Lung microvascular endothelial cell (primary cell): ENCODE measurements at places on chromosomes 6 and 20. TPM values are rescaled to one million over a fixed set of nuclear protein-coding genes. Genes with fewer than 3 reads are reported as not detected.

DNA sequence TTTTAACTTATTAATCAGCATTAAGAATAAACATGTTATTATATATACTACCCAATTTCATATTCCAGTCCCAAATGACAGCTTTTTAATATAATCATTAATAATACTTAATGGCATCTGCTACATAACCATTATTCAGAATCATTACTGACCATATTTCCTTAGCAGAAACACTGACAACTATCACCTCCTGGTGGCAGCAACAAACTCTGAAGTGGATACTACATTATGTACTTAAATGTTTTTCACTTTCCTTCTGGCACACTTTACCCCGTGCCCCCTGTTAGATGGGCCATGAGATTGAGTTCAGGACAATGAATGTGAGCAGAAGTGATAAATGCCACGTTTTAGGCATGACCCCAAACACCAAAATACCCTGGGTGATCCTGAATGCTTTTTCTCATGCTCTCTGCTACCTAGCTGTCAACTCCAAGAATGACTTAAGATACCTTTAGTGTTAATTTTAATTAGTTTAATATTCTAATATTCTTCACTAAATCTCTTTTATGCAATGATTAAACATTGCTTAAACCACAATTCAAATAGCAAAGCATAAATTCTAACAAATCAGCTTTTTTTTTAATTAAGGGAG is 77.1 kb downstream of the LMBRD1 start:
- peak; percentile 42 for DNase-seq

Gene ZNF334
- total RNA-seq = 0.22 and 0.40 TPM in 2 replicates

DNA sequence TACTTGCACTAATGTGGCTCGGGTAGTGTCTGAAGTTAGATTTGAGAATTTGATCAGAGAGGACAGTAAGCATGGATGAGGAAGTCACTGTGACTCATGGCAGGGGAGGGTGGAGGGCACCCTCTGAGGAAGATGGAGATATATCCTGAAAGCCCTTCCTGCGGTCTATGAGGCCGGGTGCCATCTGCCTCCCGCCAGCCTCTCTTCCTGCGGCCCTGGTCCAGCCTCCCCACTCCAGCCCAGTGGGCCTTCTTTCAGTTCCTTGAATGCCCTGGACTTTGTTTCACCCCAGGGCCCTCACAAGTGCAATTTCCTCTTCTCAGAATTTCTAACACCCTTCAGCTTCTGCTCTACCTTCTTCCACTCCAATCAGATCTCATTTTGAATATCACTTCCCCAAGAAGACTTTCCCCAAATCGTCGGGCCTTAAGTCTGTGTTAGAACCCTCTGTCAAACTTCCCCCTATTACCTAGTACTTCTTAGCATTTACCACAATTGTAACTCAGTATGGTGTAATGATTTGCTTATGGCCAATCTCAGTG is 20.2 kb upstream of the TNFAIP3 start:
- DNase-seq = no peak

DNA sequence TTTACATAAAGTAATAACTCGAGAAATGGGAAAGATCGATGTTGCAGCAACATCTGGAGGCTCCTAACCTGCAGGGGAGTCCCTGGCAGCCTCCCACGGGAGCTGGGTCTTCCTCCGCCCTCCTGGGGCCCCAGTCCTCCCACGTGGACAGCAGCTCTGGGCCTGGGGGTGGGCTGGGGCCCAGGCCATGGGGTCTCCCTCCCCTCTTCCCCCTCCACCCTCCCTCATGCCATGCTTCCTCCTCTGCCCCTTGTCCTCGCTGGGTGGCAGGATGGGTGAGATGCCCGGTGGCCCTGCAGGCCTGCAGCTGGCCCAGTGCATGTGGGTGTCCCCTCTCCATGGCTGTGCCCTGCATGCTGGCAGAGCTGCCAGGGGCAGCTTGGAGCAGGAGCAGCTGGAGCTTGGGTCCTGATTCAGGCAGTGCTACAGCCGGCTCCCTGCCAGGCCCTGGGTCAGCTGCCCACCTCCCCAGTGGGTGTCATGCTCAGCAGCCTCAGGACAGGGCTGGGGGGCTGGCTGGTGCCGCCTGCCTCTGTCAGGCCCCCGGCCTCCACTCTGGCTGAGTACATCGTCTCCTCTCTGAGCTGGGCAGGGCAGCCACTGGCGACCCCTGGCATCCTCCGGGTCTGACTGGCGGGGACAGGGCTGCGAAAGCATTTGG is 48.9 kb upstream of the BHLHE23 start:
- no peak for DNase-seq

- no peak for DNase-seq
Observed at GRCh38 chr20:60016406-60016805, 58.2 kb downstream of the CDH26 start.

DNA sequence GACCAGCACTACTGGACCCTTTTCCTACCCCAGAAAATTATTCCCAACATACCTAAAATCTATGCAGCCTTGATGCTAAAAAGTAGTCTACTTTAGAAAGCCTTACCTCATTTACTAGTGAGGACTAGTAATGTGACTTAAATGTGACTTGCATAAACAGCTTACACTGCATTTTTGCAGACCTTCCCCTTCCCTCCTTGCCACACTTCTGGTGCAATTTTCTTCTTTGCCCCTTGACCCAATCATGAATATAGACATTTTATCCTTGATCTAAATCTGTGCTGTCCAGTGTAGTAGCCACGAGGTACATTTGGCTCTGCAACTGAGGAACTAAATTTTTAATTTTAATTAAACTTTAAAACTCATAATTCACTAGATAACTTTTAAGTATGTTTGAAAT is 7.0 kb upstream of the ZKSCAN8 start:
- DNase-seq = no peak

DNA sequence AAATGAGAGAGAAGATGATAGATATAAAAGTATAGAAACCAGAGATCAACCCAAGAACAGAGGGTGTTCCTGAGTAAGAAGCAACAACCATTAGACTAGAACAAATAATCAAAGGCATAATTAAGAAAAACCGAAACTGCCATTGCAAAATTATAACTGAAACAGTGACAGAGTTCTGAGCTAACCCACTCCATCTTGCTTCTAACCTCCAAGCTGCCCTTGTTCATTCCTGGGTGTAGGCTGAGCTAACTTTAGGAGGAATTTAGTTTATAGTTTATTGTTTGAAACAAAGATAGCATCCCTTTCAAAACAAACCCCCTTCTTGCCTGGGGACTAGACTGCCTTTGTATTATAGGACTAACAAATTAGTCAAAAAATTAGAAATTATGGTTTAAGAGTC is 56.1 kb upstream of the PRND start:
- no peak for DNase-seq

GRCh38 chr6:28838289-28838633 is 85.5 kb downstream of the TRIM27 start:
- peak; percentile 81 for DNase-seq

Gene LST1
- total RNA-seq = not detected in 2 replicates

Gene SDCBP2
- 2.0 and 4.4 TPM in 2 replicates for total RNA-seq

- DNase-seq = no peak
Observed at GRCh38 chr6:134806180-134806798, 143.6 kb downstream of the ALDH8A1 start.

Gene ADGB
- not detected in 2 replicates for total RNA-seq

DNA sequence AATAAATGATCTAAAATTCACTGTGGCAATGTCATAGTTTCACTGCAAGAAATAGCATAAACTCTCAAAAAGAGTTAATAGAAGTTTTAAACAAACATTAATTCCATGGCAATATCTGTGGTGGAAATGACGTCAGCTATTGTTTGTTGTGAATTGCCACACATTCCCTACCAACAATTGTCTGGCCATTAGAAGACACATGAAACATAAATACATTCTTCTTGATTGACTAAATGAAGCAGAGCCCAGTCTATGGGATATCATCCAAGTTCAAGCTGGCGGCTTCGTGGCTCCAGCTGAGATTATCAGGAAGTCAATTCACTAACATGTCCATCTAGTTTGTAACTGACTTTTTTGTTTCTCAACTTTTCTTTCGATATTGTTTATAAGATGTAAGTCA is 369.0 kb downstream of the ARHGAP18 start:
- DNase-seq = peak; percentile 98

GRCh38 chr20:22686097-22686496 is 101.7 kb upstream of the FOXA2 start:
- peak; percentile 83 for DNase-seq

Gene OCSTAMP
- total RNA-seq = not detected in 2 replicates

DNA sequence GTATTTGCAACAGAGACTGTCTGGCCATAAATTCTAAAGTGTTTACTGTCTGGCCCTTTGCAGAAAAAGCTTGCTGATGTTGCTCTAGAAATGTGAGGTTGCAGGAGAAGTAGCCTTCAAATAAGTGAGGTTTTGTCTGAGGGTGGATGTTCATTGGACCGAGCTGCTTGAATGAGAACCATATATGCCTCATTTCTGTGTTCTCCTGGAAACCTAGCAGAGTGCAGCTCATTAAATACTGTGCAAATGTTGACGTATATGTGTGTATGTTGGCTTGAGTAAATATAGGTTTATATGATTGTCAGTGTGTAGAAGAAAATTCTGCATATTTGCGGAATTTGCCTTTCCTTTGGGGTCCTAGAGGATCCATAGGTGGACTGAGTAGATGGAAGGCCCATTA is 39.0 kb downstream of the CHMP4B start:
- DNase-seq = no peak

- no peak for DNase-seq
Observed at GRCh38 chr6:52544602-52545405, 32.1 kb downstream of the TRAM2 start.

GRCh38 chr6:108557494-108558371 is 3.0 kb upstream of the FOXO3 start:
- DNase-seq = peak; percentile 77

GRCh38 chr6:26388441-26388840 is 5.5 kb downstream of the BTN2A2 start:
- peak; percentile 59 for DNase-seq

- DNase-seq = no peak
Observed at GRCh38 chr6:23325065-23325464, 755.7 kb downstream of the HDGFL1 start.

GRCh38 chr6:85360794-85361642 is 88.9 kb upstream of the NT5E start:
- peak; percentile 73 for DNase-seq

GRCh38 chr20:48186447-48186846 is 401.2 kb upstream of the SULF2 start:
- DNase-seq = no peak

GRCh38 chr6:157521362-157522335 is 140.7 kb downstream of the ZDHHC14 start:
- no peak for DNase-seq

Gene KCNQ5
- total RNA-seq = under 0.01 TPM in 1 of 2 replicates, not detected in the other

- no peak for DNase-seq
Observed at GRCh38 chr6:19895866-19896692, 58.9 kb downstream of the ID4 start.

- no peak for DNase-seq
Observed at GRCh38 chr6:70370496-70370895, 42.8 kb upstream of the FAM135A start.

GRCh38 chr20:50191065-50191543 is 474 bp downstream of the CEBPB start:
- peak; percentile 44 for DNase-seq

DNA sequence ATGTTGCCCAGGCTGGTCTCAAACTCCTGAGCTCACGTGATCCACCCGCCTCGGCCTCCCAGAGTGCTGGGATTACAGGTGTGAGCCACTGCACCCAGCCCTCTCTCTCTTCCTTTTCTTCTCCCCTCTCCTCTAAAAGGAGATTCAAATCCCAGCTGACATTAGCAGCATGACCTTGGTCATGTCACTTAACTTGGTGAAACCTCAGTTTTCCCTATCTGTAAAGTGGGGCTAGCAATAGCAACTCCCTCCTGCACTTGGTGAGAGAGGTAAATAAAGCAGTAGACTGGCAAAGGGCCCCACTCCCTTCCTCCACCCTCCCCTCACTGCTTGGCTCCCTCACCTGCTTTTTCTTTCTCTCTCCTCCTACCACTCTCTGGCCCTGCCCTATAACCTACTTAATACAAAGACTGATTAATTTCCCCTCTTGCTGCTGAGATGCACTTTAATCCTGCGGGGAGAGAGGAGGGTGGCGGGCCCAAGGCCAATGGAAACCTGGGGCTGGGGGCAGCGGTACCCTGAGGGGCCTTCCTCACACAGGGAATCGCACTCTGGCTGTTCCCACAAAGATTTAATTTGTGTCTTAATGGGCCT is 54.2 kb upstream of the ZFAND3 start:
- no peak for DNase-seq
